ENCODE measurements at places on chromosomes 7 and 10.

- no peak for DNase-seq
These were observed 43.8 kb upstream of the BET1 start for GRCh38 chr7:94047956-94048355.

DNA sequence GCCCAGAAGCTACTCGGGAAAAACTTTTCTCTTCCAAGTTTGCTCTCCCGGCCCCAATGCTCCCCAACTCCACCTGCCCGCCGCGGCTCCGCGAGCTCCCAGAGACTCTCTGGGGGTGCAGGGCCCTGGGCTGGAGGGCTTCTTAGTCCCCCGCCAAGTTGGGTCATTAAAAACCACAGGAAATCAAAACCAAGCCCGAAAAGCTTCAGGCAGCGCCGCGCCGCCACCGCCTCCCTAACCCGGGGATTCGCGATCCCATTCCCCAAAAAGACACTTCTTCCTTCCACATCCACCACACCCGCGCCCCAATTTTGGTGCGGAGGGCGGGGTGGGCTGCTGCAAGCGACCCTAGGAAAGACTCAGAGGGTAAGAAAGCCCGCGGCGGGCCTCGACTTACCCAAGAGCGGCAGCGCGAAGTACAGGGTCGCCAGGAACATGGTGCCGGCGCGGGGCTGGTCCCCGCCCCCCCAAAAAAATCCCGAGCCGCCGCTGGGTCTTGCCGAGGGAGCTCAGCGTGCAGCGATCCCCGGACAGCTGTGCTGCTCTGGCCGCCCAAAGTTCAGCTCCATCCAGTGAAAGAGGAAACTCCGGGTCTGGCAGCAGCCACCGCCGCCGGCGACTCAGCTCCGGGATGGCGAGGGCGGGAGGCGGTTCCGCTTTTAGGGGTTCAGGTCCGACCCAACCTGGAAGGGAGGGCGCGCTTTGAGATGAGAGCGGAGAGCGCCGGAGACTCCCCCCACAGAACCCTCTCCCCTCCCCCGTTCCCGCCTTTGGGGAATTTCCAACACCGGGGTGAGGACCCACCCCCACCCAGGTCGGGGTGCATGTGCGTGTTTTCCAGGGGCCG, 1.2 kb downstream of the GFRA1 start:
- no peak for DNase-seq

DNA sequence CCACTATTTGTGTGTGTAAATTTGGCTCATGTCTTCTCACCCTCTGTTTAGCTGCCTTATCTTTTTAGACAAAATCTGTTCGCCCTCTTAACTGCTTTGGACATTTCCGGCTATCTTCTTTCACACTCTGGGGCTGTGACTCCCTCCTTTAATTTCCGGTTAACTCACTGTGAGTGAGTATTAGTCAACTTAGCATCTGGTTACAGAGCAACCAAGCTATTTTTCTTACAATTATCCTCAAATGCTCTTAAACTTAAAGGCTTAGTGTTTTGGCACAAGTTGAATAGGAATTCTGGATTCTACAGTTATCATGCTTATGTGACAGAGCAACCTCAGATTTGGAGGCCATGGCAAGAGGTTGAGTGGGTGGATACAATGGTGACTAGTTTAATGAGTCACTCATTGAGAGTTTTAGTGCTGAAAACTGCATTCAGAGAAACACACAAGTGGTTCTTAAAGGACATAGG, 177.6 kb upstream of the SEMA3A start:
- no peak for DNase-seq

DNA sequence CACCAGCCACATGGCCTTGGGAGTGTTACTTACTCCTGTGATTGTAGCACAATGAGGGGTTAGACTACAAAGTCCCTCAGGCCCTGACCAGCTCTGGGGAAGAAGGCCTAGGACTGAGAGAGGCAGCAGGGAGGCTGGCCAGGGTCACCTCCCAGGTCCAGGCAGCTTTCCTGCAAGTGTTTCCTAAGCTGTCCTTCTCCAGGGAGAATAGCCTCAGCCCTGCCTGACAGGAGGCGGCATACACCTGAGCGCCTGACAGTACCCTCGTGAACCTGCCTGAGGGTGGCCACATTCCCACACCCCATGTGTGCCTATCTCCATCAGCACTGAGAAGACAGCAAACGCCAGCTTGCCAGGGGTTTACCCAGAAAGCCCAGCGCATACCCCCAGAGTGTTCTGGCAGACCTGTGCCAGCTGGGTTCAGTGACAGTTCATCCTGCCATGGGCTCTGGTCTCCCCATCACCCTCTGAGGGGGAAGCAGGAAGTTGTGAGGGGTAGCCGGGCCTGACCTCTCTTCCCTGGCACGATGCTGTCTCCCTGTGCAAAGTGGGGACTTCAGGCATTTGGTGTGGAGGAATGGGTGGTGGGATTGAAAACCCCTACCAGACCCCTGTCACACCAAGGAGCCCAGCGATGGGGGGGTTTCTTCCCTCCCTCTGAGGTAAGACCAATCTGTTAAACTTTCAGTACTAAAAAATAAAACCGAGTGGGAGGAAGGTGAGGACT, 56.3 kb upstream of the CAMK2B start:
- DNase-seq: no peak

GRCh38 chr10:1747590-1748157, 10.3 kb upstream of the ADARB2 start:
- DNase-seq: no peak

DNA sequence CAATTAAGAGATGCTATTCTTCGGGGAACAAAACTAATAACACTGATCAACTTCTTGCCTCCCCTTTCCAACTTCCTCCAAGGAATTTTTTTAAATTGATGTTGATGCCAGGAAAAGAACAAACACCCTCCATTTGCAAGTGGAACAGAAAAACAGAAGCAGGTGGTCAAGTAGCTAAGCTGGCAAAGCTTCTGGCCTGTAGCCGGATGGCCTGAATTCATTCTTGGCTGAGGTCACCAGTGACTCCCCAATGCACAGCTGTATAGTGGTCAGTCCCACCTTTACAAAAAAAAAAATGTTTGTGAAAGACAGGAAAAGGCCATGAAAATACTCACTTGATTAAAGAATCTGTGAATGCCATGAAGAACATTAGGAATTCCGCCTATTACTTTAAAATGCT, 39.1 kb downstream of the DOCK4 start:
- no peak for DNase-seq

DNA sequence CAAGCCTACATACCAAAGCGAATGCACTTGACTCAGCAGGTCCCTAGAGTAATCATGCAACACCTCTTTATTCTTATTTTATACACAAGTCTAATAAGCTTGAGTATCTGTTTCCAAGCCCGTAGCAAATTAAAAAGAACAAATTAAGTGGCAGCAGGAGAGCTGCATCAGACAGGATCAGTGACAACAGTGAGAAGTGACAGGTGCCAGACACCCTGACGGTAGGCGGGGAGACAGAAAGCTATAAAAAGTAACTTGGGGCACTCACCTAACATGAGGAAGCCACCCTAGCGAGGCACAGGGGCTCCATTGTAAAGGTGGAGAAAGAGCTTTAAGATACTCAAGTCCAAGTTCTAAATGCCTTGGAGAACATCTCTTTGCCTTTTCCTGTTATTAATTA, 174.2 kb downstream of the PLXNA4 start:
- peak; percentile 27 for DNase-seq

DNA sequence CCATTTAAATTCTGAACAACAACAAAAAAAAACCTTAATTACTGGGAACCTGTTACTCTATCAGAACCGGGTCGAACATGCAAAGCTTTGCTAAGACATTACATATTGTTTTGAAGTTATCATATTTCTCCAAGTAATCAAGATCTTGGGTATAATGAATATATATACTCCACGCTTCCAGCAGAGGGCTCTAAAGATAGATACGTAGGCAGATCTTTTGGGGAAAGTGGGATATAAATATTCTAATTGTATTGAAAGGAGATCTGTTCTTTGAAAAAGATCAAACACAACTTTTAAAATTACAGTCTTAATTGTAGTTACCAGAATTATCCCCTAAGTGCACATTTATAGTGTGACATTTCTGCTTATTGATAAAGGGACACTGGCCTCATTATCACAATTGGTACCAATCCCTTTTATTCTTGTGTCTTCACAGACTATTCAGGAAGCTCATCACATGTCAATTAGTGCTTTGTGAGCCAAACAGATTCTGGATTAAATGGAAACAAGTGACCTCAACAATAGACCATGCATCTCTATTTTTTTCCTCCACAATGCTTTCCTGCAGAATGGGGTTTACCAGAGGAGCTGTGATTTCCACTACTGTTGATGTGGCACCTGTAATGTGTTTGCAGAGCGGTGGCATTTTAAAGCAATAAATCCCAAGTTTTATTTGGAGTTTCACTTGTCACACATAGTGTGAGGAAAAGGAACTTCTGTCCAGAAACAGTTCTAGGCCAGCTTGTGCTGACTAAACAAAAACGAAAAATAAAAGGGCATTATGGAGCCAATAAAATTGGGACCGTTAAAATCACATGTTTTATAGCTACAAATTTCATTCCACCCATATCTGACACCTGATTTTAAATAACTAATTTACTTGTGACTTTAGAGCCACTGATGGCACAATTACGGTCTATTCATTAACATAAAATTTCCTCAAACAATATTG, 122.4 kb downstream of the CTTNBP2 start:
- peak; percentile 34 for DNase-seq

- no peak for DNase-seq
These were observed 33.4 kb downstream of the PLXNA4 start for GRCh38 chr7:132542895-132543294.

- no peak for DNase-seq
These were observed 18.2 kb downstream of the IL15RA start for GRCh38 chr10:5959142-5959541.

GRCh38 chr7:25611196-25611595, 382.9 kb upstream of the NPVF start:
- DNase-seq: no peak

DNA sequence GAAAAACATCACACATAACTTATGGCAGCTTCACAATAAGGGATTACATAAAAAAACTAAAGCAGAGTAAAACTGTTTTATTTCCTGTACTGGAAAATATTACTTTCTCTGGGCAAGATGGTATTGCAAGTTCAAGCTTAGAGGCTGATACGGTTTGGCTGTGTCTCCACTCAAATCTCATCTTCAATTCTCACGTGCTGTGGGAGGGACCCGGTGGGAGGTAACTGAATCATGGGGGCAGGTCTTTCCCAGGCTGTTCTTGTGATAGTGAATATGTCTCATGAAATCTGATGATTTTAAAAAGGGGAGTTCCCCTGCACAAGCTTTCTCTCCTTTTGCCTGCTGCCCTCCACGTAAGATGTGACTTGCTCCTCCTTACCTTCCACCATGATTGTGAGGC, 5.1 kb upstream of the LRRC27 start:
- DNase-seq: no peak

- DNase-seq: no peak
These were observed 359.8 kb upstream of the MTPN start for GRCh38 chr7:136336932-136337331.

GRCh38 chr10:125034675-125035074, 92.8 kb downstream of the ZRANB1 start:
- no peak for DNase-seq

DNA sequence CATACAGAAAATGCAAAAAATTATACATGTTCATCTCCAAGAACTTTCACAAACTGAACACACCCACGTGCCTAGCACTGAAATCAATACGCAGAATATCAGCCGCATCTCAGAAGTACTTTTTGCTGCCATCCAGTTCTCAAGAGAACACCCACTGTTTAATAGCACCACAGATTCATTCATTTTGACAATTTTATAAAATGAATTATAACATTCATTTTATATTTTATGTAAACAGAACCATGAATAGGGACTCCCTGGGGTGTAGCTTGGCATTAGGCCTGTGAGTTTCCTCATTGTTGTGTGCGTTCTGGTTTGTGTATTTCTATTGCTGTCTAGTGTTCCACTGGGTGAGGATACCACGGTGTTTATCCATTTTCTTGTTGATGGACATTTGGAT, 77.3 kb upstream of the PIP4K2A start:
- DNase-seq: no peak

DNA sequence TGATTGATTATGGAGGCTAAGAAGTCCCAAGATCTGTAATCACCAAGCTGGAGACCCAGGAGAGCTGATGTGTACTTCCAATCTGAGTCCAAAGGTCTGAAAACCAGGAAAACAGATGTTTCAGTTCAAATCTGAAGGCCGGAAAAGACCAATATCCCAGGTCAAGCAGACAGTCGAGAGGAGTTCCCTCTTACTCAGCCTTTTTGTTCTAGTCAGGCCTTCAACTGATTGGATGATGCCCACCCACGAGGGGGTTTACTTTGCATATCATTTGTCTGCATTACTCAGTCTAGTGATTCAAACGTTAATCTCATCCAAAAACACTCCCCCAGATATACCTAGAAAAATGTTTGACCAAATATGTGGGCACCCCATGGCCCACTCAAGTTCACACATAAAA, 7.4 kb upstream of the ARID5B start:
- no peak for DNase-seq

DNA sequence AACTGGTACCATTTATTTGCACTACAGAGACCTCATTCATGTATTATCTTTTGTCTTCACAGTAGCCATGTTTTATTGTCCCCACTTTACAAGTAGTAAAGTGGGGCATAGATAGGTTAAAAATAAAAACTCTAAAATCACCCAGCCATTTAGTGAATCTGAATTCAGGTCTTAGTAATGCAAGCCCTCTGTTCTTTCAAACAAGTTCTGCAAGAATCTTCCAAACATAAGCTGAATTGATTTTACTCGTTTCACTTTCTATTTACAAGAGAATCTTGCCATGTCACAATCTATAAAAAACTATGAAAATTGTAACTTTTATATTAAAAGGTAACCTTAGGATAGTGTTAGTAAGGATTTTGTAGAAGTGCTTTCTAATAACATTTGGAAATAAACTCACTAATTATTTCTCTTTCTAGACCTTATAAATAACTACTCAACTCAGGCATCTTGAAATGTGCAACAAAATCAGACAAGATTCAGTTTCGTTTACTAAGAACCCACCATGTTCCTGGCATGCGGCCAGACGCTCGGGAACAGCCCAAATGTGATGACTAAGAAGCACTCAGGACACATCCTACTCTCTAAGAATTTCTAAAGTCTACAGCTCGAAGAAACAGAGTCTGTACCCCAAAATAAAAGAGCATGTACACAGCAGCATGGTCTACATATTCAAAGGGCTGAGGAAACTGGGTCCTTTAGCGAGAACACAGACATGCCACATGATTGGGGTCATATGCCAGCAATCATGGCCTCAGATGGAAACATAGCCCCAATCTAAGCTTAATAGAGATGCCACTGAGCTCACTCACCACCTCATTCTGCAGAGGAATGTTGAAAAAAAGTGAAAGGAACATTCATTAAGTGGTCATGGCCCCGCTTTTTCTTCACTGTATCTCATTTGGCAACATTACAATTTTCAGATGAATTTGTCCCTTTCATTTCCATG, 167.6 kb downstream of the AMPH start:
- DNase-seq: no peak

- no peak for DNase-seq
These were observed 139.5 kb downstream of the SEMA3E start for GRCh38 chr7:83509255-83510021.

Data from NCI-H524 (cell line).